ENCODE measurements at places on chromosomes 2 and 18.

DNA sequence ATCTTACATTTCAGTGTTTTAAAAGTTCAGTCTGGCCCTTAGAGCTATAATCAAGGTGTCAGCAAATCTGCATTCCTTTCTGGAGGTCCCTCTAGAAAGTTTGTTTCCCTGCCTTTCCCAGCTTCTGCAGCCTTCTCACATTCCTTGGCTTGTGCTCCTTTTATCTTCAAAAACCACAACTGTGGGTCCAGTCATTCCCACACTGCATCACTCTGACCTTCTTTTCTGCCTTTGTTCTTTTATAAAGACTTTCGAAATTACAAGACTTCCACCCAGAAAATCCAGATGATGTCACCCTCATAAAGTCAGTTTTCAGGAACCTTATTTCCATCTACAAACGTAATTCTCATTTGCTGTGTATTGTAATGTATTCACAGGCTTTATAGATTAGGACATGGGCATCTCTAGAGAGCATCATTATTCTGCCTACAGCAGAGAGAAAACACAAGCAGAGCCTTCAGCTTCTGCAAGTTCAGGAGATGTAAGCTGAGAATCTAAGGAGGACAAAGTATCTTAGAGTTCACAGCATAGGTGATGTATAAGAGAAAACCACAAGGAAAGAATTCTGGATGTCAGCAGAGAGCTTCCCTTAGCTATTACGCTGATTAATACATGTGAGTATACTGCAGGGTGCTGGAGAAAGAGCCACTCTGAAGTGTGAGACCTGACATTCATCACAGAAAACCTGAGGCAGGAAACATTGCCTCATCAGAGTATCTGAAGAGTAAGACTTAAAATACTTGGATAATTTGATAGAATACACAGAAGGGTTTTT is 1100.2 kb downstream of the CBLN2 start:
- no peak for DNase-seq

- no peak for DNase-seq
These were observed 348.8 kb upstream of the GULP1 start for GRCh38 chr2:187942876-187943275.

DNA sequence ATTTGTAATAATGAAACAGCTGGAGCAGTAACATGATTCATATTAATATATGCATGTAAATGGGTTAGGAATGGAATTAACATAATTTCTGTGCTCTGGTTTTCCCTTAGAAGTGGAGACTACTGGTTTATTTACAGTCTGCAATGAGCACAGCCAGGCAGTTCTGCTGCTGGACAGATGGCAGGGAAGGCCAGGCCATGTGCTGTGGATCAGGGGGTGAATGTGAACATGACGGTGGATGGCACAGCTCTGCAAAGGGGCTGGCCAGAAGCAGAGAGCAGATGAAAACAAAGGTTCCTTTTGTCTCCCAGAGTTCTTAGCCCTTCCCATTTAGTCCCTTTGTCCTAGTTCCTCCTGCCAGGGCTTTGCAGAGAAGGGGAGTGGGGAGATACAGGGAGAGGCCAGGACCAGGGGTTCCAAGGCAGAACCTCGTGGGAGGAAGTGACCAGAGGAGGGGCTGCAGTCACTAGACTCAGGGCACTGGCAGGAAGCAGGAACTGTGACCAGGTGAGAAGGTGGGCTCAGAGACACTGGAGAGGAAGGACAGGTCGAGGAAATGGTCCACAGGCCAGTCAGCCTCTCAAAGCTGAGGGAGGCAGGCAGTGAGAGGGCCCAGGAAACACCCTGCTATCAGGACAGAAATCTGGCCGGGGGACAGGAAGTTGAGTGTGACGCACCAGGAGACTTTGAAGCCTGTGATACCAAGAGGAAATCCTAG is 112.9 kb upstream of the ATP8B1 start:
- peak; percentile 80 for DNase-seq

GRCh38 chr18:74294526-74294925 is 2.8 kb upstream of the CYB5A start:
- DNase-seq, result no peak

DNA sequence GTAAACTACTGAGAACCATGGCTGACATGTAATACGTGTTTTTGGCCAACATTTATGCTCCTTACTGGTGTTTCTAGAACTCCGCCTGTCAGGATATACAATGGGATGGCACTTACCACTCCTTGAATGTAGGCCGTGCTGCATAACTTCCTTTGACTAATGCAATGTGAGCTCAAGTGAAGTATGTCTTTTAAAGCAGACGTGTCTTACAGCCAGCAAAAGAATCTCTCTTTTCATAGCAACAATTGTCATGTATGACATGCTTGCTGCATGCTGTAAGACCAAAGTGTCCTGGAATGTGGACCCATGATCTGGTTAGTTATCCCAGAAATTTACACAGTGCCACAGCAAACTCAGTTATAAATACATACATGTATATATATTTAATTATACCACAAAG is 1202.7 kb upstream of the PIK3C3 start:
- DNase-seq, result no peak

- no peak for DNase-seq
These were observed 113.1 kb downstream of the MREG start for GRCh38 chr2:215900203-215900611.

DNA sequence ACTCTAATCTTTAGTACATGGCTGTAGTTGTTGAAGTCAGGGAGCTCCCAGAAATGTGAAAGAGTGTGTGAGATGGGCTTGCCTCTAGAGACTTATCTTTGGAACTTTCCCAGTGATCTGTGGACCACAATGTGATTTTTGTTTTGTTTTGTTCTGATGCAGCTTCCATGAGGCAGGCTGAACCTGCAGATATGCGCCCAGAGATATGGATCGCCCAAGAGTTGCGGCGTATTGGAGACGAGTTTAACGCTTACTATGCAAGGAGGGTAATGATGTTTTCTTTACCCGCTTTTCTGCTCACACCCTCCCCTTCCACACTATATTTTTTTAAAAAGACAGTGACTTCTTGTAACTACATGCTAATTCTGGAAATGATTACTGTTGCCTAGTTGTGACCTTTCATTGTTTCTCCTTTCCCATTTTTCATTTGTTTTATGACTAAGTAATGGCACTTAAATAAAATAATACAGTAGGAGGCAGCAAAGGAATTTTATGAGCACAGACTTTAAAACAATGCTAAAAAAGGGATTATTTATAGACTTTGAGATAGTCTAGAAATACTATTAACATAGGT is 29.3 kb downstream of the BCL2L11 start:
- DNase-seq, result no peak

- DNase-seq, result no peak
These were observed 8.7 kb upstream of the WIPF1 start for GRCh38 chr2:174606336-174606735.

DNA sequence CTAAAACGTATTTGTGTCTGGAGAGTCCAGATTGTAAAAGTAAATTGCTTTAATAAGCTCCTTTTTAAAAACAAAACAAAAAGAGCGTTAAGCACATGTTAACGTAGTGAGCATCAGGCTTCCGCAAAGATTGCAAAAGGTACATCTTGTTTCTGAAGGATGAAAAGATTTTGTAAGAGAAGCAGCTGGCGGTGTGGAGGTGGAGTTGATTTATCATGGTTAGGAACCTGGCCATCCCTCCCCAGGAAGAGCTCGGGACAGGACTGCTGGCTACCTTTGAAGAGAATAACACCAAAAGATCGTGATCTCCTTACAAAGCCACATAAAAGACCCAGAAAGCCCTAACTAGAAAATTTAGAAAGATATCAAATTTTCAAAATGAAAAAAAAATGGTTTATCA is 132.2 kb downstream of the DNER start:
- no peak for DNase-seq

- no peak for DNase-seq
These were observed 53.0 kb upstream of the ASAP2 start for GRCh38 chr2:9153643-9153980.

DNA sequence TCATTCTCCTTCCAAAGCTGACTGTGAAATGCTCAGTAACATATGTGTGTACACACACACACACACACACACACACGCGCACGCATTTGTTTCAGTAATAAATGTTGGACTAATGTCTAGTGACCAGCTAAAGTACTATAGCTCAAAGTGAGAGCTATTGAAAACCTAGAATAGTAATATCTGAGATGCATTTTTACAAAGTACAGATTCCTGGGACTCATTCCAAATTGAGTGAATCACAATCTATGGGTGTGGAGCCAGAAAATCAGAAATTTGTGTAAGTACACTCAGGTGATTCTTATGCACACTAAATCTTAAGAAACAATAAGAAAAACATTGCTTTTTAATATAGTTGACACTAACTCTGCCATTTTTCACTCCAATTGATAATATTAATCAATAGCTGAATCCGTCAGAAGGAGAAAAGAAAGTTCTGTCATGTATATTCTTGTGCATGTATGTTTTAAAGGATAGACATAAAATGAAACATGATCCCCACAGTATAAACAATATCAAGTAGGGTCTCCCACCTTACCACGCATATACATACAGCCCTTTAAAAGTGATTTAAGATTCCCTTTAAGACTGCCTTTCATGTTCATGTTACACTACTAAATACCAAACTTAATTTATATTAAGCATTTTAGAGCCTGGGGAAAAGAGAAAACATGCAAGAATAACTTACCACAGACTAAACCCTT is 123.5 kb downstream of the ATAD2B start:
- no peak for DNase-seq

DNA sequence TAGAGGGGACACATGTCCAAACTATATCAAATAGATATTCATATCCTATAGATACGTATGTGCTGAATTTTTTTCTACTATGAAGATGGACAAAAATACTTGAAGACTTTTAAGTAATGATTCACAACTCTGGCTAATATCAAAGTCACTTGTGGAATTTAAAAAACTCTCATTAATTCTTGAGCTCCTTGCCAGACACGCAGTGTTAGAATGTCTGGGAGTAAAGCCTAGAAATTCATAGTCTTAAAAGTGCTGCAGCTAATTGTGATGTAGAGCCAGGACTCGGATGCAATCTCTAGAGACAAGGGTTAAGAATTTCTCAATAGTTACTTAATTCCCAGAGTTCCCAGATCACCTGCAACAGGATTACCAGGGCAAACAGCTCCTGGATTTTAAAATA is 107.4 kb downstream of the ARL6IP6 start:
- DNase-seq, result no peak

GRCh38 chr2:186822323-186822722 is 26.6 kb downstream of the ZSWIM2 start:
- no peak for DNase-seq

DNA sequence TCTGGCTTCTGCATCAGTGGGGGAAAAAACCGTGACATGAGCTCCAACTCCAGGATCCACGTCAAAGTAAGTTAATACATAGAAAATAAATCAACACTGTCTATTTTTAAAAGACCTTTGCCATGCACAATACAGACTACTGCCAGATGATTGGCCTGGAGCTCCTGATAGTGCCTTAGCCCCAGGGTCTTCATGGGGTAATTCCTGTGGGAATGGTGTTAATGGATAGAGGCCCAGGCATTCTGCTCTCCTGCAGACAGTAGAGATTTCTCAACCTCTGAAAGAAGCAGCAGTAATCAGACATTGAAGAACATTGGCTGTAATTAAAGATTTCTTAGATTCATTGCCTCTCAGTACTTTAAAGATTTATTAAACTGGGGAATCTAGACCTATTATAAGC is 4.3 kb upstream of the PLCL1 start:
- DNase-seq, result no peak

- DNase-seq, result no peak
These were observed 67.5 kb downstream of the LPIN1 start for GRCh38 chr2:11813951-11814350.

DNA sequence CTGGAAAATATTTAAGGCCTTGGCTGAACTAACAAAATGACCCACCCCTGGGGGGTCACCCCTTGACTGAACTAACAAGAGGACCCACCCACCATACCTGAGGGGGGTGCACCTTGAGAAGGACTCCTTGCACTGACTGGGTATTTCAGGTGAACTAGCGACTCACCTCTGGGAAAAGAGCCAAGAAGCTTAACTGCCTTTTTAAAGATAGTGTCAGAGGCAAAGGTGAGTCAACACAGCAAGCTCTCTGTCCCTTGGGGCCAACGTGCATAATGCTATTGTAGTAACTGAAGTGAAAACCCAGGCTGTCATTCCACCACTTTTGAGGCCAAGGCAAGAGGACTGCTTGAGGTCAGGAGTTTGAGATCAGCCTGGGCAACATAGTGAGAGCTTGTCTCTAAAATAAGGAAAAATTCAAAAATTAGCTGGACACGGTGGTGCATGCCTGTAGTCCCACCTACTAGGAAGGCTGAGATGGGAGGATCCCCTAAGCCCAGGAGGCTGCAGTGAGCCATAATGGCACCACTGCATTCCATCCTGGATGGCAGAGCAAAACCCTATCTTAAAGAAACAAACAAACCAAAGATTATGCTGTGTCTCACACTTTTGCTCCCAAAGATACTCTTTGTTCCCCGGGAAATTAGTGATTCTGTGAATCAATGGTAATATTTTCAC is 36.4 kb upstream of the ZCCHC2 start:
- DNase-seq, result no peak

GRCh38 chr18:31247574-31248199 is 70.3 kb upstream of the DSG1 start:
- DNase-seq, result no peak

GRCh38 chr2:101736861-101737291 is 39.4 kb downstream of the MAP4K4 start:
- DNase-seq, result no peak
